ENCODE measurements at places on chromosomes 1 and 21.

- peak; percentile 75 for DNase-seq
Measured at GRCh38 chr1:161098210-161099068, at the start of gene KLHDC9. Gene KLHDC9, plus strand, starts transcription at chr1:161098361. Its CDS starts 175 bp downstream, at chr1:161098536.

DNA sequence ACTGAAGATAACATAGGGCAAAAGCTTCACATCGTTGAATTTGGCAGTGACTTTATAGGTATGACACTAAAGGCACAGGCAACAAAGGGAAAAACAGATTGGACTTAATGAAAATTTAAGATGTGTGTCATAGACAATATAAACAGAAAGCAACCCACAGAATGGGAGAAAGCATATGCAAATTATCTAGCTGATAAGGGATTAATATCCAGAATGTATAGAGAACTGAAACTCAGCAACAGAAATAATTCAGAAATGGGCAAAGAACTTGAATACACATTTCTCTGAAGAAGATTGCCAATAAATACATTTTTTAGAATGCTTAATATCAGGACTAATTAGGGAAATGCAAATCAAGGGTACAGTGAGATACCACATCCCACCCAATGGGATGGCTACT, 55.2 kb upstream of the ANGPTL1 start:
- no peak for DNase-seq

DNA sequence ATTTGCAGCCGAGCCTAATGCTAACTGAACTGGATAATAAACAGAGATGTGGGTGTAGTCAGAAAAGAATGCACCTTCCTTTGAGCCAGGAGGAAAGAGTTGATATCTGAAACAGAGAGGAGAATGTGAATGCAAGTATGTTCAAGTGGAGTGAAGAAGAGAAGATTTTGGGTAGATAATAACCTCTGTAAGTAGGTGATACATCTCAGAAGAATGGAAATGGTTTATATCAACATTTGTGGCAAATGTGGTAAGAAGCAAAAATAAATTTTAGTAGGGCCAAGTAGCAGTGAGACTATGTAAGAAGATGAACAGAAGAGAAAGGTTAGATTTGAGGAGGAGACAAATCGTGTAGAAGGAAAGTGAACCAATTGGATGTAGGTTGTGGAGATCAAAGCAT, 1.7 kb upstream of the DNTTIP2 start:
- no peak for DNase-seq

- no peak for DNase-seq
Measured at GRCh38 chr1:212271823-212272485, 13.3 kb upstream of the PPP2R5A start.

GRCh38 chr1:34380526-34381124, 203.9 kb downstream of the C1orf94 start:
- peak; percentile 9 for DNase-seq

DNA sequence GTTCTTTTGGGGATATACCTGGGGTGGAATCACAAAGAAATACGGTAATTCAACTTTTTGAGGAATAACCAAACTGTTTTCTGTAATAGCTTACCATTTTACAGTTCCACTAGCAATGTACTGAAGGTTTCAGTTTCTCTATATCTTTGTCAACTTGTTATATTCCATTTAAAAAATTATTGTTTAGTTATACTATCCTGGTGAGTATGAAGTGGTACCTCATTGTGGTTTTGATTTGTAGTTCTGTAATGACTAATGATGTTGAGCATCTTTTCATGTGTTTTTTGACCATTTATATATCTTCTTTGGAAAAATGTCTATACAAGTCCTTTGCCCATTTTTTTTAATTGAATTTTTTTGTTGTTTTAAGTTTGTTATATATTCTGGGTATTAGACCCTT, 39.4 kb downstream of the MAST2 start:
- no peak for DNase-seq

- no peak for DNase-seq
Measured at GRCh38 chr1:42576935-42577334, 81.3 kb upstream of the PPIH start.

- DNase-seq: peak; percentile 91
Measured at GRCh38 chr1:119554183-119554582, 47.2 kb downstream of the HSD3B1 start.
